ENCODE measurements at places on chromosomes 6 and 20. TPM values are rescaled to one million over a fixed set of nuclear protein-coding genes. Genes with fewer than 3 reads are reported as not detected.

Gene SLC13A3
- 2.2 TPM for total RNA-seq

Gene HUS1B
- total RNA-seq, result 0.49 TPM

Gene SPDEF
- 9.1 TPM for total RNA-seq

DNA sequence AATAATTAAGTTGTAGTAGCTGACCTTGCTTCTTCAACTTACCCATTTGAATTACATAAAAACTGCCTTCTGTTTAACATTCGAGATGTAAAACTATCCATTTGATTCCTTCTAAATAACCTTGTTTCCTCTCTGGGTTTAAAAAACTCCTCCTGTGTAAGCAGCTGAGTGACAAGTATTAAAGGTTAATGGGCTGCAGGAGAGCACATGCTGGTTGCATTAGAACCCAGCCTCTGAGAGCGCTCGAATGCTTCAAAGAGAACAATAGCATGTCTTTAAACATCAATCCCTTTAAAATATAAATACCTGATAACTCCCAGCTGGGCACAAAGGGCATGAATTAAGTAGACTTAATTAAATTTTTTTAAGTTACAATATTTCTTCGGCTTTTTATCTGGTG lies 215.8 kb downstream of the EYA4 start:
- DNase-seq, result no peak

Gene EPPIN
- not detected for total RNA-seq

DNA sequence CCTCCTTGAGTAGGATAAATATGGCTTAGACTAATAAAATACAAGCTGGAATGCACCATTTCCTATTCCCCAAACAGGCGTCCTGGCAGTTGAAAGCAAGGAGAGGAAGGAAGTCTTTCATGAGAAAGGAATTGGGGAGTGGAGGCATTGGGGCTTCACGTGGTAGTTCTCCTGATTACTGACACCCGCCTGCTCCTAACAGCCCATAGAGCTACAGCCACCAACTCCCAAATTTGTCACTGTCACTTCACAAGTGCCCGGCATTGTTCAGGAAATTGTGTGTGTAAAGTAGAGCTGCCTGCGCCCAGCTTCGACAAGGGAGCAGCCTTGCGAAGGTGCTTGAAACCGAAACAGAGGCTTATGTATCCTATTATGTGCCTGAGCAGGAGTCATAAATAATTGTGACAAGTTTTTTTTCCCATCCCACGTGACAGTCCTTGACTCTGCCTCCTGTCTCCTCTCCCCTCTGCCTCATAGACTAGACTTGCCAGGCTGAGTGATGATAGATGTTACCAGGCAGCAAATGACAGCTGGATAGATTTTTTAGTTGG lies 301.7 kb upstream of the ZFP64 start:
- DNase-seq, result no peak

Gene PRDM13
- total RNA-seq, result not detected

Gene OR12D3
- total RNA-seq, result not detected

DNA sequence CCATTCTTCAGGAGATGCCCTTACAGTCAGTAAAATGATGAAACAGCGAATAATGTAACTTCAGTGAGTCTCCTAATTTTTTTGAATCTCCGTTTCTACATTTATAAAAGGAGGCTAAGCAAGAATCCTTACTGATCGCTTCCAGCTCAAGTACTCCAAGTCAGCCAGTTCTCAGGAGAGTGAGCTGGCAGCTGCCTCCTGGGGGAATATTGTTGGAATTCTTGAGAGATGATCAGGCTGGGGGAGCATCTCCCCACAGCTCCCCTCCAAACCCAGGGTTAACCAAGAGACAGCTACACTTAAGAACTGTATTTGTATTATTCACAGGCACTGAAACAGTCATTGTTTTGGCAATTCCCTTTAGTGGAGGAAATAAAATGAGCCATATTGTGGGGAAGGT lies 89.1 kb upstream of the PCSK2 start:
- no peak for DNase-seq

DNA sequence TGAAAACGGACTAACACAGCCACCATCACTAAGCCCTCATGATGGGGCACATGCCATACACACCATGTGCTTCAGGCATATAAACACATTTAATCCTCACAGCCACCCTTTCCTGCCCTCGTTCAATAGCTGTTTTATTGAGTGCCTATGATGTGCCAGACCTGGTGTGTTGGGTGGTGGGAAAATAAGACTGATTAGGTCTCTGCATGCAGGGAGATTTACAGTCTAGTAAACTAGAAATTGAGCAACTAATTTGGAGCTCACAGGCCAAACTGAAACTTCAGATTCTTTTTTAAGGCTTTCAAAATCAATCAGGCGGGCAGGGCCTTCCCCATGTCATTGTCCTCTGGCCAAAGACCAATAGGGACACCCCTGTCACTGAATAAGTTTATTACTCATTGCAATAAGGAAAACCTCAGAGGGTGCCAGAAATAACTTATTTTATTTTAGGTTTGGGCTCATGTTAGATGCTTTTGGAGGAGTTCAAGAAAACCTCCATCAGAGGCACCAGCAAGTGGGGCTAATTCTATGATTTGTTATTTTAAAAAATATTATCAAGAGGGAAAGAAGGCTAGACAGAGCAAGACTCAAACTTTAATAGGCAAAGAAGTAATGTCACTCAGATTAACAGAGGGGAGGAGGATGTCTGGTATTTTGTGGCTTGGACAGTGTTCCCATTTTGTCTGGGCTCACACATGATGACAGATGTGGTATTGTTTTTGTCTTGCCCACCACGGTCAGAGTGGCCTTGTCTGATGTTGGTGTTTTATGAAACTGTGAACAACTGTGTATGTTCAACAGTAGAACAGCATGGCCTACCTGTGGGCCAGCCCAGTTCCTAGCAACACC lies 12.0 kb downstream of the ZFP64 start:
- no peak for DNase-seq

GRCh38 chr6:154459513-154459912 lies 51.0 kb downstream of the CNKSR3 start:
- DNase-seq, result no peak

Gene BPIFB4
- not detected for total RNA-seq

Gene SLC22A23
- total RNA-seq, result 50.7 TPM

- DNase-seq, result peak; percentile 89
Measured at GRCh38 chr20:17806739-17807441, 107.1 kb downstream of the BANF2 start.

DNA sequence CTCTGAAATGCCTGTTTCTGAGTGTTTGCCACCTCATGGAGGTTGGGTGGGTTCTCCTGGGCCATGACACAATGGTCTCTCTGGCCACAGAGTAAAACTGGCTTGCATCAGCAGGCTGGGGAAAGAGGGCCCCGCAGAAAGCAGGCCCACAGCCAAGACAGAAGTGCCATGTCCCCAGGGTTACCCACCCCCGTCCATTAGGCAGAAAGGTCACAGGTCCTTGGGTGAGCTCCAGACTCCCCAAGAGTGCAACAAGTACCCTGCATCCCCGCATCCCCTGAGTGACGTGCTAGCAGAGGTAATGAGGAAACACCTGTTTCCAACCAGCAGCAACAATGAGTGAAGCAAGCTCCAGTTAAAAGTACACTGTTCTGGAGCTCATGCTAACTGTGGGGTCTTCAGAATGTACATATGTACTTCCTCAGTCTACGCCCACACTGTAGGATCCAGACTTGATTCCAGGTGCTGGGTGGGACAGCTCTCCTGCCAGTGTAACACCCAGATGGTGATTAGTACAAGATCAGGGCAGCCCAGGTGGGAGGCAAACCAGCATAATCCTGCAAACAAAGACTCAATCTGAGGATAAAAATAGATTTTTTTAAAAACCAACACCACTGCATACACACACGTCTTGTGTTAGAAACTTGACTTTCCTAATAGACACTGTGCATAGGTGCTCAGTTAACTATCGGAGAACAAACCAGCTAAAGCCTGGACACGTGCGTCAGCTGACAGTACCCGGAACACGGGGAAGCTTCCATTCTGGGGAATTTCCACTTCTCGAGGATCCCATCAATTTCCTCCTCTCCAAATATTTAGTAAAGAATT lies 31.5 kb downstream of the RRBP1 start:
- no peak for DNase-seq

Gene SEC63
- total RNA-seq, result 16.4 TPM

Gene ARG1
- total RNA-seq, result 104 TPM

DNA sequence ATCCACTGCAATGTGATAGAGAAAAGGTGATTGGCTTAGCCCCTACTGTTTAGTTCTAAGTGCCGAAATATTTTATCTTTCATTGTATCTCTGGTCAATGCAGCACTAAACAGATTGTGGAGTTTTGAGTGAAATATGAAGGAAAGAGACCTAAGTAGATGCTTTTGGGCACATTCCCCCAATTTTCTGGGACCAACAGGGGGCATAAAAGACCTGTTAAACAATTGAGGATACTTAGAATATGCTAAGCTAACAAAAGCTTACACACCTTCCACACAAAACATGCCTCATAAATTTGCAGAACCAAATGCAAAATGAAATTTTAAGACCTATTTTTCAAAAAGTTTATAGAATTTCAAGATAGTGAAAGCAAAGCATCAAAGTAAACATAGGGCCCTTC lies 746.9 kb downstream of the TBC1D32 start:
- no peak for DNase-seq

- DNase-seq, result no peak
Measured at GRCh38 chr6:78253618-78254017, 600.8 kb downstream of the MEI4 start.

Gene CLPSL1
- total RNA-seq, result not detected

GRCh38 chr20:38842026-38842425 lies 36.5 kb downstream of the PPP1R16B start:
- DNase-seq, result no peak

Gene ABHD16B
- total RNA-seq, result not detected

DNA sequence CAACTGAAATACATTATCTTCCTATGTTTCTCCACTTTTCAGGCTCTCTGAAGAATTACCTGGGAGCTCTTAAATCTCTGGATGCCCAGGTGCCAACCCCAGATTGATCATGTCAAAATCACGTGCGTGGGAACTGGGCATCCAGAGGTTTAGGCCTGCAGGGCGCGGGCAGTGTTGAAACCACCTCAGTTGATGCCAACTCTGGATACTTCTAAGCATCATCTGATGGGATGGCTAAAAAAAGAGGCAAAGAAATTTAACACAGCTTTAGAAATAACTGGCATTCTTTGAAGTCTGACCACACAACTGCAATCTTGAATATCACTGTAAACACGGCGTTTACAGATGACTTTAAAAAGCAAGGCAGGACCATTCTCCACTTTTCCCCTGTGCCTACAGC lies 41.9 kb downstream of the PTGIS start:
- no peak for DNase-seq

Gene VSTM2L
- total RNA-seq, result 15.9 TPM

Gene TREML4
- not detected for total RNA-seq

DNA sequence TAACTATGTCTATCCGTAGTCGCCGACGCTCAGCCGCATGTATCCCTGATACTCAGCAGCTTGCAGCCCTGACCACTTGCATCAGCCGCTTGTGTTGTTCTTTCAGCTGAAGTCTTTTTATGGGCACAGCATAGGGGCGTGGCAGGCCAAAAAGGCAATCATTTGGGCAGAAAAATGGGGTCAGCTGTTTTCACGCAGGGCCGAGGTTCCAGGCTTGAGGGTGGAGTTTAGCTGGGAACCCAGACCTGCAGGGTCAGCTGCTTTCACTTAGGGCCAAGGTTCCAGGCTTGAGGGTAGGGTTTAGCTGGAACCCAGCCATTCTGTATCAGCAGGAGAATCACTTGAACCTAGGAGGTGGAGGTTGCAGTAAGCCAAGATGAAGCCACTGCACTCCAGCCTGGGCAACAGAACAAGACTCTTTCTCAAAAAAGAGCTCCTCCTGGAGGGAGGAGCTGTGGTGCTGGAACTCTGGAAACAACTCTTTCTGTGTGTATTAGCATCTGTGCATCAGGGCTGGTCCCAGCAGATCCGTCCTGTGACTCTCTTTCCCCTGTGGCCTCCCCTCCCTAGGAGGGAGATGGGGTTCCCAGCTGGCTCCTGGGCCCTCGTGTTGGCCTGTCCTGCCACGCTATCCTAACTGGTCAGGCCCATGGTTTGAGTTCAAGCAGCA lies 56.9 kb upstream of the PRND start:
- DNase-seq, result no peak
